ENCODE measurements at places on chromosomes 7 and 10.

- DNase-seq, result no peak
Measured at GRCh38 chr10:101061624-101062231, at the start of gene KAZALD1. TSS of gene KAZALD1 (plus strand) at chr10:101061989. CDS start at chr10:101062593, 604 bp downstream.

- no peak for DNase-seq
Measured at GRCh38 chr10:14583252-14583651, 191.4 kb downstream of the FAM107B start.

GRCh38 chr7:155360495-155361345 is 63.0 kb downstream of the INSIG1 start:
- DNase-seq, result no peak

DNA sequence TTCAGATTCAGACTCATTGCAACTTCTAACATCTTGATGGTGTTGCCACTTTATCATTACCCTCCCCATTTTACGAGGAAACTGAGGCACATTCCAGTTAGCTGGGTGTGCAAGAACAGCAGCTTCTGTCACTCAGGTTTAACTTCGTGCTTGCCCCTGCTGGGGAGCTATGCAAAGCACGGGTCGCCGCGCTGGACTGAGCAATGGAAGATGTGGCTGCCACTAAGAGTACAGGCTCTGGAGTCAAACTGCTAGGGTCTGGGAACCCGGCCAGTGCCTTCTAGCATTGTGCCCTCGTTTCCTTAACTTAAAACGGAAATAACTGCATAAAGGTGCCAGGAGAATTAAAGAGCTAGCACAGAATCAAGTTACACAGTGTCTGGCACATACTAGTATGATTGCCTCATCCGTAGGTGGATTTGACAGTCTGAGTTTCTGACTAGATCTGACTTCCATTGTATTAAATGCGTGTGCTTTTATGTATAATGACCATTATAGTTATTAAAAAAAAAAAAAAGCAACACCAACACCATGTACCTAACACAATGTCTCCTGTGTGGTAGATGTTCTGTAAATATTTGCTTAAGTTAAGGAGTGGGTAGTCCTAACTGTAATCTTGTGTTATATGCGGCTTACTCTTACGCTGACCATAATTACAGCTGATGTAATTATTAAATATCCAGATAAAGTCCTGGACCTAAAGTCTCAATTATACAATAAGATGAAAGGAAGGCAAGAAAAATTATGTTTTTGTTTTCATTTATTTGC is 842 bp downstream of the ZNF22 start:
- no peak for DNase-seq

DNA sequence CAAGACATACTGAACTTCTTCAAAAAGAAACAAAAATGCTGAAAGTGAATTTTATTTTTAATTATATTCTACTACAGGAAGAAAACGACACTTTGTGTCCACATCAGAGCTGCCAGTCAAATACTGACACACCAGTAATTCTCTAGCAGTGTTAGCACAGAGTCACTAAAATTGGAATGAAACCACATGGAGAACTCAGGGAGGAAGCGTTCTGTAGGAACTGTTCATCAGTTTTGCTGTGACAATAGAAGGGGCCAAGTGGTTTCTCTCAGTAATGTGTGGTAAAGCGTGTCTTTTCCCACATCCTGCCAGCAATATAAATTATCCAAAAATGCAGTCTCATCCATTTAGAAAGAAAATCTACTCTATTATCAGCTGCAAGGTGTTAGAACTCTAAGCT is 683.3 kb downstream of the GRM8 start:
- DNase-seq, result no peak

DNA sequence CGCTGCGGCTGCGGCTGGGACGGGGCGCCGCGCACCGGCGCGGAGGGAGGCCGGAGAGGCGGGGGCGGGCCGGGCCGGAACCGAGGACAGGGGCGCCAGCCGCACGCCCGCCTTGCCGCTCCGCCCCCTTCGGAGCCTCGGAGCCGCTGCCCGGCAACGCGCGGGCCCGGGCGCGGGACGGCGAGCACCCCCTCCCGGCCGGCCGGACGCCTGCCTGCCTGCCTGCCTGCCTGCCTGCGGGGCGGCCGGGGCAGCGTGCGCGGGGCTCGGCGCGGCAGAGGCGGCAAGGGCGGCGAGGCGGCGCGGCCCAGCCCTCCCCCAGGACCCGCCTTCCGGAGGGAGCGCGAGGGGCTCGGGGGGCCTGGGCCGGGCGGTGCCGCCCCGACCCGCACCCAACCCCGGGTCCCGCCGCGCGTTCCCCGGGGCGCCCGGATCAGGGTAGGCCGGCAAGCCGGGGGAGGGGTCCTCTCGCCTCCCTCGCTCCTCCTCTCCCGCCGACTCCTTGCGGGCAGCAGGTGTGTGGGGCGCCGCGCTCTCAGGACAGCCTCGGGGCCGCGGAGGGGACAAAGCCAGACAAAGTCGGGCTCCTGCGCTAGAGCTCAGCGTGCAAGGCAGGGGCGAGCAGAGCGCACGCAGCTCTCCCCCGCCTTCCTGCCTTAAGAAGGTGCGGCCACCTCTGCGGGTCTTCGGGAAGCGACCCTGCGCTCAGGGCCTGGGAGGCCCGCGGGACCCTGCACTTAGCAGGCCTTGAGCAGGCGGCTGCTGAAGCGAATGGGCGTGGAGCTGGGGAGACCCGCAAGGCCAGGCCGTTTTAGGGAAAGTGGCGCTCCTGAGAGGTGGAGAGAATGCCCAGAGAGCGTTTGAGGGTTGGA is at the start of gene KIAA1549:
Gene KIAA1549 (minus strand): TSS at position 58 of the 872 bp plus-strand sequence. CDS start 120 bp downstream, outside the sequence.
- no peak for DNase-seq

- no peak for DNase-seq
Measured at GRCh38 chr7:159098811-159099655, 45.6 kb downstream of the VIPR2 start.

GRCh38 chr10:132546567-132547420 is 9.2 kb downstream of the INPP5A start:
- no peak for DNase-seq

GRCh38 chr10:52729271-52730104 is 43.1 kb downstream of the MBL2 start:
- no peak for DNase-seq

DNA sequence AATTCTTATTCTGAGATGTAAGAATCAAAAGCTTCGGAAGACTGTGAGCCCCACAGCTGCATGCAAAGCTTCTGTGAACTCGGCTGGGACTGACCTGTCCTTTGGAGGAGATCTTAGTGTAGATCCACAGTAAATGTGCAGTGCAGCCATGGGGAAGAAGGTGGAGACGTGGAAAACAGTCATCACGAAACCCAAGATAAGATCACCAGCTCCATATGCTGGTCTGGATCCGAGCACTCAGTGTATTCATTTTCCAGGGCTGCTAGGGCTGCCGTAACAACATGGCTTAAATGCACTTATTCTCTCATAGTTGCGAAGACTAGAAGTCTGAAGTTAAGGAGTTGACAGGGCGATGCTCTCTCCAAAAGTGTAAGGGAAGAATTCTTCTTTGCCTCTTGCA is 143.0 kb upstream of the TCF7L2 start:
- no peak for DNase-seq

DNA sequence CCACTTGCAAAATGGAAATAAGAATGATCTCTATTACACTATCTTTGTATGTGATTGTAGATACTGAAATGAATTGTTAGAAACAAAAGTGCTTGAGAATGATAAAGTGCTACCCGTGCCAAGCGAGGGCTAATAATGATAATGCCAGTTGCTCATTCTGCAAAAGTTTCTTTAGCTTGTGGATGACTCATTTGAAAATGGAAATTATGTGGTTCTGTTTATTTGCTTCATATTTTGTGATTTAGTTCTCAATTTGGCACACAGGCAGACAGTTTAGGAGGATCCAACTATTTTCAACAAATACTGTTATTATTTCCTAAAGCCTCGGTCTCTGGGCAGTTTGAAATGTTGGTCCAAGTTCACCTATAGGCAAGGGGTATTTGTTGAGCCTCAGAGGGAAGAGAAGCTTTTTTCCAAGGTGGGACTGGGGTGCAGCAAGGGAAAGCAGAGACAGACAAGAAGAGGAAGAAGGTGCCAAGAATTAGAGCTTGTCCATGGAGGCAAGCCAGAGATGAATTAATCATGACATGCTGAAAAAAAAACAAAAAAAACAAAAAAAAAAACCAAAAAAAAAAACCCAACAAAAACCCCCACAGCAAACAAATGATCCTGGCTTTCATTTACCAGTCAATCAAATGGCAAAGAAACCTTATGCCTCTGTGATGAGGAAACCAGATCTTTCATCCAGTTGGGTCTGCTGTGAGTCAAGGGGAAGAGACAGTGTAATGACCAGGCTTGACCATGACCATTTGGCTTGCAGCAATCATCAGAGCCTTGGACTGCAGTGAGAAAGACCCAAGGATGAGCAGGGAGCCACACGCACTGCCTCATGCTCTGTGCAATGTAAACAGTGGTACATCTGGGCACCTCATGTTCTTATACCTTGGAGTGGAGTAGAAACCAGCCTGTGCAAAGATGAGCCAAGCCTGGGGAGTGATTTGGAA is 285.0 kb upstream of the HABP2 start:
- DNase-seq, result no peak

- no peak for DNase-seq
Measured at GRCh38 chr7:76377186-76377918, 18.6 kb upstream of the YWHAG start.

DNA sequence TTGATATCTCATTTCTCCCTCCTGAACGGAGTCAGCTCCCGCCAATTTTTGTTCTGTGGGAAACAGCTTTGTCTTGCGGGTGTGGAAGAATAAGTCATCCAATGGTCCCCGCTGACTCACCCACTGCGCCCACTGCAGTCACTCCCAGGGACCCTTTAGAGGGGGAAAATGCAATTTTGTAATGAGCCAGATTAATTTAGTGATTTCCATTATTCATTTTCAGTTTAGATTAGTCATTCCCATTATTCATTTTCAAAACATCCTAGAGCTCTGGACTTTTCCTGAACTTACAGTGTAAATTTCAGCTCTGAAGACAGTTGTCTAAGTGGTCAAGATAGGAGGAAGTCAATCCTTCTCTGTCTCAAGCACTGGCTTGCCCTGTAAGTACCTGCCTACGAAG is 154.9 kb upstream of the TMEM72 start:
- DNase-seq, result no peak

DNA sequence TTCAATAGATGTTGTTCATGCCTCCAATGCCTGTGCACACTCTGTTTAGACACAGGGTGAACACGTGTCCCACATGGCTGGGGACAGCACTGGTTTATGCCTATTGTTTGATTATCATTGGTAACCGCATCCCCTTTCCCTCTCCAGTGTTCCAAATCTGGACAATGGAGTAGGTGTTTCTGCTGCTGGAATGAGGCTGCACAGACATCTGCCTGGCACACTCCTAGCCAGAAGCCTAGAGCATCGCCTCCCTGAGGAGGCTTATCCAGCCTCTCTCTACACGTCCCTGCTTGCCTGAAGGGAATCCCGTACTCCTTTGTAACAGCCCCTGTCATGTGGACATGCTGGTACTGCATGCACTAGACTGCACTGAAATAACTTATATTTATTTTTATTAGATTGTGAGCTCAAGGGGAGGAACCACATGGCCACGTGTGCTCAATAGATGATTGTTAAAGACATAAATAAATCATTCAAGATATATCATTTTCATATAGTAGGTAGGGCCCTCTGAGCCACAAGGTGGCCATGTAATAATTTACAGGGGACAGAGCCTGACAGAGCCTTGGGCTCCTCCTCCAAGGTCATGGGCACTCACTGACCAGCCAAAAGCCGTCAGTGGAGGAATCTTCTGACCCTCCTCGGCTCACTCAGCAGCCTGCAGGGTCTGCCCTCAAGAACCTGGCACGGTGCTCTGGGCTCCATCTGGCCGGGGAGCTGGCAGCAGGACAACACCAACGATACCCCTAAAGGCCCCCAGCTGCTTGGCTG is 310.9 kb upstream of the ZNF32 start:
- no peak for DNase-seq

- no peak for DNase-seq
Measured at GRCh38 chr7:128120116-128120515, 88.9 kb upstream of the LRRC4 start.

DNA sequence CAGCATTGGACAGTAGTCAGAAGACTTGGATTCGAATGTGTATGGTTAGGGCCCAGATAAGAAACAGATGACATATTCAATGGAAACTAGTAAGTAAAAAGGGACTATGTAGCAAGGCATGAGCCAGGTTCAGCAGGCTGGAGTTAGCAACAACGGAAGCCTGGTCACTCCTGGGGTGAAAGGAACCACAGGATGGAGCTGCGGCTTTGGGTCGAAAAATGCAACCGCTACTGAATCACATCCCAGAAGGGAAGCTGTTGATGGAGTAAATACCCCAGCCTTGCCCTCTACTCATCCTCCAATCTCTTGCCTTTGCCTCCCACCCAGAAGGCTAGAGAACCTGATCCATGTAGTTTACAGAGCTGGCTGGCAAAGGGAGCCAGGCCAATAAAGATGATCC is 37.5 kb upstream of the EGR2 start:
- DNase-seq, result no peak

GRCh38 chr10:75722020-75722419 is 290.6 kb downstream of the LRMDA start:
- no peak for DNase-seq

DNA sequence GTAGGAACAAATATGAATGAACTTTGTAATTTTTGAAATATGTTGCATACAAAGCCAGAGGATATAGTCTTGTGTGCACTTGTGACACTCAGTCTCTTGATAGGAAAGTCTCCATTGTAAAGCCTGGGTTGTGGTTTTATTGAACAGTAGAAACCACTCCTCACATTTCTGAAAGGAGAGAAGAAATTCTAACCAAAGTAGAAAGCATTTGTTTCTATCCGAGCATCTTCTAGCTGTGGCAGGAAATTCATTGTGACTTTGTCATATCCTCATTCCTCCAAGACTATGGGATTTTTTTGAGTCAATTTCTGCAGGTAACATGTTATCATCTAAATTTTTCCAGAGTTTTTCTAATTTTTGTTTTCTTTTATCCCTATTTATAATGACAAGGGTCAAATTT is 55.5 kb upstream of the NCF1 start:
- no peak for DNase-seq

GRCh38 chr10:813286-813685 is 118.2 kb downstream of the LARP4B start:
- no peak for DNase-seq

DNA sequence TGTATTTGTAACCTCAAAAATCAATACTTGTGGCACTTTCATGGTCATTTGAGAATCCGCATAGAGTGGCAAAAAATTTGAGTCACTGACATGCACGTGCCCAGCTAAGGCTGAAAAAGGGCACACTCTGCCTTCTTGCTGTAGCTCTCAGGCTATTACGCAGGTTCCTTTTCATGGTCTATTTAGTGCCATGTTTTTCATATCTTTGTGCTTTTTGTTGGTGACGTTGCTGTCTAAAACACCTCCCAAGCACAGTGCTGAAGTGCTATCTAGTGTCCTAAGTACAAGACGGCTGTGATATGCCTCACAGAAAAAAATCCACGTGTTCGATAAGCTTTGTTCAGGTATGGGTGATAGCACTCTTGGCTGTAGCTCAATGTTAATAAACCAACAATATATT is 50.9 kb downstream of the CREB3L2 start:
- no peak for DNase-seq

GRCh38 chr7:42278344-42278743 is 41.3 kb upstream of the GLI3 start:
- no peak for DNase-seq

Measured in SK-N-MC (cell line).